ENCODE measurements at places on chromosomes 5 and 9.

DNA sequence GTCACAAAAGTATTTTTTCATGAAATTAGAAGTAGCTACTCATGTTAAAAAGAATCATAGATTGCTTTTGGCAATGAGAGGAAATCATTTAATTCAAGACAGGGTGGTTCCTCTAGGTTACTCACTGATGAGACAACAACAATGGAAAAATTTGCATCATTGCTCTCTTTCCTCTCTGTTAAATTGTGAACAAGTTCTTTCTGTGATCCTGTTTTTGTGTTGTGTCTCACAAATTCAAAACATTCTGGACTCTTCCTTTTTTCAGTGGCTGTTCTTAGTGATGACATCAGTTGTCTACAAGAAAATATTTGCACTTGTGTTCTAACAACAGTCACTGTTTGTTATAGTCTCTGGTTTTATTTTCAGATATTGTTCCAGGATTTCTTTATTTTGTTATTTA is 95.3 kb downstream of the XRCC4 start:
- H3K36me3 ChIP-seq: no peaks in the 10 kb centered on the region
- H3K4me3 ChIP-seq: no peak overlapping the region
- peak overlapping the region; percentile 65 for H3K27ac ChIP-seq

- H3K27me3 ChIP-seq: no peaks in the 10 kb centered on the region
- peak overlapping the region; percentile 89 for H3K27ac ChIP-seq
- peaks cover 29% of the 10 kb centered on the region for H3K4me1 ChIP-seq
- no peak overlapping the region for H3K4me3 ChIP-seq
- H3K36me3 ChIP-seq: no peaks in the 10 kb centered on the region
These were observed 1.4 kb upstream of the SPTAN1 start for GRCh38 chr9:128550770-128551656.

GRCh38 chr9:125997196-125997823 is 250.1 kb downstream of the PBX3 start:
- H3K27me3 ChIP-seq: peaks cover 6% of the 10 kb centered on the region
- DNase-seq: no peak
- H3K4me3 ChIP-seq: no peak overlapping the region
- no peaks in the 10 kb centered on the region for H3K36me3 ChIP-seq

GRCh38 chr5:8057769-8058168 is 188.8 kb downstream of the MTRR start:
- DNase-seq: no peak
- H3K4me3 ChIP-seq: no peak overlapping the region
- H3K36me3 ChIP-seq: no peaks in the 10 kb centered on the region
- no peaks in the 10 kb centered on the region for H3K4me1 ChIP-seq

DNA sequence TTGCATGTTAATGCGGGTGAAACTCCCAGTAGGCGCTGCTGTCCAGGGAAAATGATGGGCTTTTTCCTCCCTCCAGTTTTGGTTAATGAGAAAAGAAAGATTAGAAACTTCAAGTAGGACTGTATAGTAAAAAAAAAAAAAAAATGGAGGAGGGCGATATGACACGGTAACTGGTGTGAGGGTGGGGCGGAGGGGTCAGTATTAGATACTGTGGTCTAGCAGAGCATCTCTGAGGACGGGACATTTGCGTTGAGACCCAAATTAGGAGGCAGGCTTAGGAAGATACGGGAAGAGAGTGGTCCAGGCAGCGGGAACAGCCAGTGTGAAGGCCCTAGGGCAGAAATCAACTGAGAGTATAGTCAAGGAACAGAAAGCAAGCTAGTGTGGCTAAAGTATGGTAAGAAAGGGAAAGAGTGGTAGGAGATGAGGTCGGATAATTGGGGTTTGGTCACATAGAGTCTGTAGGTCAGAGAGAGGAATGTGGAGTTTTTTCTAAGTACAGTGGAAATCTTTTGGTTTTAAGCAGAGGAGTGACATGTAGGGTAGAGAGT is 707 bp downstream of the RMND5B start:
- no peak for DNase-seq
- no peaks in the 10 kb centered on the region for H3K27me3 ChIP-seq
- peaks cover 19% of the 10 kb centered on the region for H3K4me1 ChIP-seq
- H3K27ac ChIP-seq: peak overlapping the region; percentile 18

DNA sequence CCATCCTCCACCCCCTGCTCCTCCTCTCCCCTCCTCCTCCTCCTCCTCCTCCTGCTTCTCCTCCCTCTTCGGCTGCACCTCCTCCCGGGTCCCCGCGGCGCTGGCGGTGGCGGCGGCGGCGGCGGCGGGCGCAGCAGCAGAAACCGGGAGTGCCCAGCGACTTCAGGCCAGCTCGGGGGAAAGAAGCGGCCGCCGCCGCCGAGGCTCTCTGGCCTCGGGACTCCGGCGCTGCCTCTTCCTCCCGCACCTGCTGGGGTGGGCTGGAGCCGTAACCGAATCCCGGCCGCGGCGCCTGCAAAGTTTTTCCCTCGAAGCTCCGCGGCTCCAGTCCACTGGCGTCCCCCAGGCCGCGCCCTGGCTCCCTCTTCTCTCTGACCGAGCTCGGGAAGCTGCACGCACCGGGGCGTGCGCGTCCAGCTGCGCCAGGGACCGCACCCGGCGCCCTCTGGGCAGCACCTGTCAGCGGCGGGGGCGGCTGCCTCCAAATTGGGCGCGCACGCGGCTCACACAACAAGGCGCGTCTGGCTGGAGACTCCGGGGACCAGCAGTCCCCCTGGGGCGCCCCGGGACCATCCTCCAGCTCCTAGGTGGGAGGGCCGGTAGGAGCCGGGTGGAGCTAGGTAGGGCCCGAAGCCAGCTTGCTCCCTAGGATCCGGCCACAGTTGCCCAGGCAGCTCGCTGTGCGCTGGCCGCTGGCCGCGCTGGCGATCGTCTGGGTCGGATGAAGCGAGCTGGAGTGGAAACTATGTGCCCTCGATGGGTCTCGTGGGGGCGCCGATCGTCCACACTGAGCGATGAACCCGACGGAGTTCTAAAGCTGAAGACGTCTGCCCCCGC is at the start of gene MCTP1:
Gene MCTP1 (minus strand): TSS at position 523 of the 837 bp plus-strand sequence.
- DNase-seq: peak; percentile 13
- peak within 1 kb of the TSS; percentile 79 for H3K4me3 ChIP-seq
- no peak within 1 kb of the TSS for H3K27ac ChIP-seq

- no peaks in the 10 kb centered on the region for H3K36me3 ChIP-seq
- H3K4me1 ChIP-seq: peaks cover 56% of the 10 kb centered on the region
- no peak overlapping the region for H3K27ac ChIP-seq
- H3K27me3 ChIP-seq: no peaks in the 10 kb centered on the region
- no peak overlapping the region for H3K4me3 ChIP-seq
These were observed 85.2 kb downstream of the CAMK4 start for GRCh38 chr5:111309384-111309783.

- H3K36me3 ChIP-seq: no peaks in the 10 kb centered on the region
- H3K27ac ChIP-seq: peak overlapping the region; percentile 83
- peak overlapping the region; percentile 33 for H3K4me3 ChIP-seq
- DNase-seq: peak; percentile 69
- peaks cover 5% of the 10 kb centered on the region for H3K27me3 ChIP-seq
These were observed 41.1 kb upstream of the NEK6 start for GRCh38 chr9:124216474-124217176.

DNA sequence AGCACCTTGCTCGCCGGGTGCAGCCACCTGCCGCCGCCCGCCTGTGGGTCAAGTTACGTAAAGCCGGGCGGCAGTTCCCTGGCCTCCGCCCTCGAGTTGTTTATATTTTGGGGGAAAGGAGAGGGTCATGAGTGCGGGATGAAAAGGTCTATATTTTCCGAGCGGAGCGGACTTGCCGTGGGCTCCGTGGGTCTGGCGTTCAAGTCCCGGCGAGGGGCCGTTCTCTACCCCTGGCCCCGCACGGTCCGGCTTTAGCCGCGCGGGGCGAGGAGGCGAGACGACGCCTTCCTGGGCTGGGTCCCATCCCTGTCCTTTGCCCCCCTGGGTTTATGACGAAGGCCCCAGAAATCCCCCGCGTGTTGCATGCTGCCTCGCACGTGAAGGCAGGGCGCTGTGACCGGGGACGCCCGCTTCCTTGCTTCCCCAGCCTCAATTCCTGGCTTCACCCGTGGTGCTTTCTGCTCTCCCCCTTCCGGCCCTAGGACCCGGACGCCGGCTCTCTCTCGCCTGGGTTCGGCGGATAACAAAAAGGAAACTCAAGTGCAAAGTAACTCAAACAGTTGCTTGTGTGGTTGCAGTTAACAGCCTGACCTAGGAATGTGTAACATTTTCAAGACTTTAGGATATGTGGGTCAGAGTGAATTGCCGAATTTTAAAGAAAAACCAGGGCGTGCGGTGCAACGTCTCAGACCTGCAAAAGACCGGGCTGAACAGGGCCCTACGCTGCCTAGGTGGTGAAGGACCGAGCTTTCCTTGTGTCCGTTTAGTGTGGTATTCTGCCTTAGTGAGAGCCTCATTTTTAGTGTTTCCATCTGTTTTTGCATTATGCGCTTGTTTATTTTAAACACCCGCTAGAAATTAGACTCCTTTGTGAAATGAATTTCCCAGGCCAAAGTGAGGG is 810 bp downstream of the VPS13A start:
- H3K27ac ChIP-seq: peak overlapping the region; percentile 96
- H3K36me3 ChIP-seq: peaks cover 3% of the 10 kb centered on the region
- H3K4me3 ChIP-seq: peak overlapping the region; percentile 96
- no peaks in the 10 kb centered on the region for H3K27me3 ChIP-seq
- DNase-seq: peak; percentile 61

GRCh38 chr5:107415762-107416161 is 255.0 kb downstream of the EFNA5 start:
- DNase-seq: no peak
- H3K4me1 ChIP-seq: no peaks in the 10 kb centered on the region
- no peak overlapping the region for H3K4me3 ChIP-seq

GRCh38 chr9:109507421-109507838 is 9.3 kb upstream of the PTPN3 start:
- H3K4me1 ChIP-seq: no peaks in the 10 kb centered on the region
- H3K27me3 ChIP-seq: peaks cover 44% of the 10 kb centered on the region
- DNase-seq: no peak
- H3K27ac ChIP-seq: no peak overlapping the region
- no peaks in the 10 kb centered on the region for H3K36me3 ChIP-seq
- no peak overlapping the region for H3K4me3 ChIP-seq

DNA sequence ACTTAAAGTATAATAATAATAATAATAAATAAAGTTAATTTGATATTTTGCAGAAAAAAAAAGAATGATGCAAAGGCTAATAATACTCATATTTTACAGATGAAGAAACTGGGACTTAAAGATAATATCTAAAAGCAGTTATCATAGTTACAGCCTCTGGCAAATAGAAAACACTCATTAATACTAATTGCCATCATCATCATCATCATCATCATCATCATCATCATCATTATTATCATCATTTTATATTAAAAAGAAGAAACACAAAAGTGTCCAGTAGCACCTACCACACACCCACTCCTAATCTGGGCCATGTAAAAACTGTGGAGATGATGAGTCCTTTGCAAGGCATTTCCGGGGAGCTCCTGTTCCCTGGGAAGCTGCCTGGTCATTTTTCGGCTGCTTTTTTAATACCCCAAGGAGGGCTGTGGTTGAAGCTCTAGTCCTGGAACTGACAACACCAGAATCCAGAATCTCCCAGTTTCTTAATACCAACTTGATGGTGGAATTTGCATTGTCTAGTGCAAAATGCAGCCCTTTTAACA is 70.8 kb downstream of the HTR4 start:
- no peak overlapping the region for H3K4me3 ChIP-seq
- no peaks in the 10 kb centered on the region for H3K27me3 ChIP-seq
- no peaks in the 10 kb centered on the region for H3K36me3 ChIP-seq
- no peaks in the 10 kb centered on the region for H3K4me1 ChIP-seq
- H3K27ac ChIP-seq: no peak overlapping the region

GRCh38 chr5:176899946-176900779 is 1.0 kb upstream of the HK3 start:
- H3K27me3 ChIP-seq: peaks cover 11% of the 10 kb centered on the region
- peaks cover 5% of the 10 kb centered on the region for H3K36me3 ChIP-seq
- no peak for DNase-seq
- no peak overlapping the region for H3K4me3 ChIP-seq
- no peak overlapping the region for H3K27ac ChIP-seq
- H3K4me1 ChIP-seq: peaks cover 49% of the 10 kb centered on the region

- H3K27me3 ChIP-seq: no peaks in the 10 kb centered on the region
- no peak for DNase-seq
- no peak overlapping the region for H3K27ac ChIP-seq
- no peaks in the 10 kb centered on the region for H3K36me3 ChIP-seq
These were observed 934.7 kb downstream of the CDH12 start for GRCh38 chr5:21918451-21918850.

GRCh38 chr5:157917899-157918809 is 59.2 kb upstream of the CLINT1 start:
- H3K4me1 ChIP-seq: peaks cover 27% of the 10 kb centered on the region
- H3K27me3 ChIP-seq: no peaks in the 10 kb centered on the region
